ENCODE measurements at places on chromosomes 16 and 17. TPM values are rescaled to one million over a fixed set of nuclear protein-coding genes. Genes with fewer than 3 reads are reported as not detected.
A peak's percentile ranks its signal among the peaks of the same experiment; 100 is the strongest.

TK2 gene
- 42.2 TPM for total RNA-seq

SLC12A3 gene
- total RNA-seq, result not detected

BTBD17 gene
- not detected for total RNA-seq

FOXL1 gene
- total RNA-seq, result 20.2 TPM

IKZF3 gene
- total RNA-seq, result not detected

DNA sequence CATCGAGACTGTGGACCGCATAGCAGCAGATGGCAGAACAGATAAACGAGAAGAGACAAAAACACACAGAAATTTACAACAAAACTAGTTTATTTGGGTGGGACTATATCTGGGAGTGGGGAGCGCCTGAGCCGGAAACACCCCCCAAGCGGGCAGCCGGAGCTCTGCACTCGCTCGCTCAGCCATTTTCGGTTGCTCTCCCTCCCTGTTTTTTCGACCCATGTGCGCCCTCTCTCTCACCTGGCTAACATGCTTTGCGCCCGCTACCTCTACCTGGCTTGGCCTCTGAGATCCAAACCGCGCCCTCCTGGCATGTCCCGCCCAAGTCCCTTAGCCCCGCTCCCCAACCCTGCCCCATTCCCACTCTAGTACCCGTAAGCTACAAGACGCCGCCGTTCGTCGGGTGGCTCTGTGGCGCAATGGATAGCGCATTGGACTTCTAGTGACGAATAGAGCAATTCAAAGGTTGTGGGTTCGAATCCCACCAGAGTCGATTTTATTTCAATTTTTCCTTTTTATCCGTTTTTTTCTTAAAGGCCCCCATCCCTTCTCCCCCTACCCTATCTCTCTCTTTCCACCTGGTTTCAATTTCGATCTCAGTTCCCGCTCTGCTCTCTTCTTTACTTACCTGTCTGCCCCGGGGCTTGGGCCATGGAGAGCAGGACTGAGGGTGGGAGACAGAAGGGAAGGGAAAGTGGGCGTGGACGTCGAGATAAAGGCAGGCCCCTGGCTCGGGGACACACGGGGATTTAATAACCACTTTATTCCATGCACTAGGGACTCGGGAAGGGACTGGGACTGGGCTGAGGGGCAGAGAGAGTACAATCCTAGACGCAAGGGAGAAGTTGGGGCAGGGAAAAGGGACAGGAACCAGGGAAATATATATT lies 2.4 kb upstream of the ALOXE3 start:
- H3K27me3 ChIP-seq, result peaks cover 20% of the 10 kb centered on the region
- peak; percentile 66 for DNase-seq

- H3K27ac ChIP-seq, result no peak overlapping the region
- peak; percentile 22 for DNase-seq
- peaks cover 4% of the 10 kb centered on the region for H3K36me3 ChIP-seq
- H3K27me3 ChIP-seq, result no peaks in the 10 kb centered on the region
- H3K4me3 ChIP-seq, result no peak overlapping the region
- H3K4me1 ChIP-seq, result peaks cover 49% of the 10 kb centered on the region
Observed at GRCh38 chr17:61002316-61002736, 324.7 kb downstream of the BCAS3 start.

Data from HFFc6 (cell line).